ENCODE measurements at places on chromosomes 2 and 18.

DNA sequence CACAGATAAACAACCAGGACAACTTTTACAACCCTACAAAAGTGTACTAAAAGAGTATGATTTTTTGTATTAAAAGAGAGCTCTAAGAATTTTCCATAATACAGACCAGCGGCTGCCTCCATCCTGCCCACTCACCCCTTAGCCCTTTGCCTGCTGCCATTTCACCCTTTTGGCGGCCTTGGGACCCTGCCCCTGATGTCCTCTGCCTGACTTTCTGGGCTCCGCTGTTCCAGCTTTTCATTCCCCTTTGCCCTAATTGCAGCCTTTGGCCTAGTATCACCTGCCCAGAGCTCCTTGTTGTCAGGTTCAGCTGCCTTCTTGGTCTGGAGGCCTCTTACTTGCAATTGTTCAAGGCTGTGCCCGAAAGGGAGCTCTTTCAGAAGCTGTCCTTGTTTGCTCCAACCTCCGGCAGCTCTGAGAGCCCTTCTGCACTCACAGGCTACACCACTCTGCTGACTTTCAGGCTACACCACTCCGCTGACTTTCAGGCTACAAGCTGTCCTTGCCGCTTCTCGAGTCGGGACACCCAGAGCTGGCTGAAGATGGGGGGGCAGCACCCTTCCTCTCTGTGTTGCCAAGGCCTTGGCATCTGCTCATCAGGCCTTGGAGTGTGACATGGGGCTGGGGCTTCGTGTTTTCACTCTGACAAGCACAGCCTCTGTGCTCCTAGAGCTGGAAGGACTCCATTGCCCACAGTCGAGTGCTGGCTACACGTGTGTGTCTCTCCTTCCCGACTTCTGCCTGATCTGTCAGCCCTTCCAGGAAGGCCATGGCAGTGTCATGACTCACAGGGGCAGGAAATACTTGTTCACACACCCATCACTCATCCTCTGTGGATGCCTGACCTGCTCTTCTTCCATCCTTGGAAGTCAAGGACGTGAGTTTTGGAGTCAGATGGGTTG lies 43.1 kb upstream of the HDAC4 start:
- no peak for DNase-seq

GRCh38 chr2:159759577-159759976 lies 38.4 kb downstream of the CD302 start:
- DNase-seq: no peak

DNA sequence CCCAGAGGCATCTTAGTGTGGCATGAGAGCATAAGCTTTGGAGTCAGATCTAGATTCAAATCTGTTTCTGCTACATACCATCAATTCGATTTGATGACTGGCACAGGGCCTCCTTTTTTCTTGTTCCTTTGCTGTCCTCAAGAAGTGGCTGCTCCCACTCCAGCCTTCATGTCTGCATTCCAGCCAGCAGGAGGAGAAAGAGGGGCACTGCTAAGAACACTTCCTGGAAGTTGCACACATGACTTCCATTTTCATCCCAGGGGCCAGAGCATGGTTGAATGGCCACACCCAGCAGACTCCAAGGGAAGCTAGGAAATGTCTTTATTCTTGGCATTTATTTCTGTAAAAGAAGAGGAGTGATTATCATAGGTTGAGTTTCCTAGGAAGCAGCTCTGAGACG lies 50.4 kb downstream of the EML6 start:
- DNase-seq: no peak

DNA sequence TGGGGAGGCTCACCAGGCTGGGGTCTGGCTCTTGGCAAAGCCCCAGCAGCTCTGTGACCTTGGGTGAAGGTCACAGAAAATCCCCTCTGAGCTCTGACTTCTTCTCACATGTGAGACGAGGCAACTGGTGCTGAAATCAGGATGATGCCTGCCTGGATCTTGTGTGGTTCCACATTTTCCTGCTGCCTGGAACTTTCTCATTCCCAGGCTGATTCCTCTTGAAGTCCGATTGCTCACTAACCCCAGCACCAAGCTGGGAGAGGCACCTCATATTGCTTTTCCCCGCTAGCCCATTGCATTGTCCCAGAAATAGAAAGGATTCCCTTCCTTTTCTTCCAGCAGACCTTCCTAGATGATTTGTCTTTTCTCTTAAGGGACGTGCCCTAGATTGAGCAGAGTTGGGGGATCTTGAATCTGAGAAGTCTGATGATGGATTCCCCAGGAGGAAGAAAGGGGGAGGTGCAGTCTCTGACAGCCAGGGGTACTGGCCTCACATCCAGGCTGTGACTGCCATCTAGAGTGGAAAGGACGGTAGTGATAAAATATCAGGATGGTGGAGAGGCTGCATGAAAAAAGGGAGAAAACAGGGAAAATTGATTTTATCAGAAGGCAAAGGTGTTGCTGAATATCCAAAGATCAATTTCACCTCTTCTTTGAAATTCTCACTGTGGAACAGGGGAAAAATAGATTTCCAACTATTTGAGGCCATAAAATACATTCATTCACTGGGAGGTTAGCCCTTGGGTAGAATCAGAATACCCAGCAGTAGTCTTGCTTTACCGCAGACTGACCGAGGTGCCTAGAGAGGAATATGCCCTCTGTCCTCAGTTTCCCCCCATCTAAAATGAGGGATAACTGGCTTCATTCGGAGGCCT lies 96.3 kb downstream of the FAM210A start:
- no peak for DNase-seq

- no peak for DNase-seq
Observed at GRCh38 chr18:24246143-24246542, 107.3 kb downstream of the CABYR start.

DNA sequence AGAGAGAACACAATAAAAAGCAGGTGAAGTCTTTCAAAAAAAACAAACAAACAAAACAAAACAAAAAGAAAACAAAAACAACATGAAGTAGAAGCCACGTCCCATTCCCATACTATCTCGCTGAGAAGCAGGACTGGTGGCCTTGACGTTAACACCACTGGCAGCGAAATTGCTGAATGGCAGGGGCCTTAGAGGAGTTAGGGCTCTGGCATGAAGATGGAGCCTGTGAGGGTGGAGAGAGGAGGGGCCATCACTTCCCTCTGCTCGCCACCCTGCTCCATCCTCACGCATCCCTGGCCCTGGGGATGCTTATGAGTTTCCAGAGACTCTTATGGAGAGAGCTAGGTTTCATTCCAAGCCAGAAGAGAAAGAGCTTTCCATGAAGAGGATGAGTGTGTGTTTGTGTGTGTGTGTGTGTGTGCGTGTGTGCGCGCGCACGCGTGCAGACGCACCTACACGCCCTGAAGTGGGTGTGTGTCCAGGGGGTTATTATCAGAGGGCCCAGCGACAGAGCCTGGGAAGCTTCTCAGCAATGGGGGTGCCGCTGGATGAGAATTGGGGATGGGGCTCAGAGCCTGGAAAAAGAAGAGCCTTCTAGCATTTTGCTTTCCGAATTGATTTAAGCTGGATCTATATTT lies 20.4 kb upstream of the IMPA2 start:
- DNase-seq: no peak

- no peak for DNase-seq
Observed at GRCh38 chr2:109531221-109531620, 82.5 kb downstream of the SEPTIN10 start.

DNA sequence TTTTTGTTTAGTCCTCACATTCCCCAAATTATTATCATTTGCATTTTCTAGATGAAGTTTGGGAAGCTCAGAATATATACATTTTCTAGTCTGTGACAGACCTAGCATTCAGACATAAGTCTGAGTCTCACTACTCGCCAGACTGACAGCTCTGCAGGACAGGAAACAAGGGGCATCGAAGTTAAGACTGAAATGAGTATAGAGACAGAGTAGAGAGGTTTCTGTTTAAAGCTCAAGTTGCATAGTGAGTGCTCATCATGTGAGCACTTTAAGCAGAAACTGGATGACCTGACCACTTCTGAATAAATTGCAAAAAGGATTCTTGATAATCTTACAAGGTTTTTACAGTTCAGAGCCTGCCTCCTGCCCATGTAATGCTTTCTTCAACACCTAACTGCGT lies 1.1 kb downstream of the HADHB start:
- no peak for DNase-seq

GRCh38 chr2:41720331-41721251 lies 327.2 kb upstream of the PKDCC start:
- DNase-seq: no peak

DNA sequence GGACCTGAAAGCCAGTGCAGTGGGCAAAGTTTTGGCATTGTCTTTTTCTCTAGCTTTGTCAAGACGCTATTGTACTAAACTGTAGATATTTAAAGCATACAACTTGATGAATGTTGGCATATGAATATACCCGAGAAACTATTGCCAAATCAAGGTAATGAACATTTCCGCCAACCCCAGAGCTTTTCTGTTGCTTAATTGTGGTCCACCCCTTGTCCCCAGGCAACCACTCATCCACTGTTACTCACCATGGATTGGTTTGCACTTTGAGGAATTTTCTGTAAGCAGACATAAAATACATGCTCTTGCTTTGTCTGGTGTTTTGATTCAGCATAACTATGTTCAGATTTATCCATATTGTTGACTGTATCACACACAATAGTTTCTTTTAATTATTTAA lies 688.4 kb downstream of the ADCYAP1 start:
- no peak for DNase-seq

- no peak for DNase-seq
Observed at GRCh38 chr18:48514786-48515185, 24.0 kb upstream of the CTIF start.
